ENCODE measurements at places on chromosomes 3 and 15.

DNA sequence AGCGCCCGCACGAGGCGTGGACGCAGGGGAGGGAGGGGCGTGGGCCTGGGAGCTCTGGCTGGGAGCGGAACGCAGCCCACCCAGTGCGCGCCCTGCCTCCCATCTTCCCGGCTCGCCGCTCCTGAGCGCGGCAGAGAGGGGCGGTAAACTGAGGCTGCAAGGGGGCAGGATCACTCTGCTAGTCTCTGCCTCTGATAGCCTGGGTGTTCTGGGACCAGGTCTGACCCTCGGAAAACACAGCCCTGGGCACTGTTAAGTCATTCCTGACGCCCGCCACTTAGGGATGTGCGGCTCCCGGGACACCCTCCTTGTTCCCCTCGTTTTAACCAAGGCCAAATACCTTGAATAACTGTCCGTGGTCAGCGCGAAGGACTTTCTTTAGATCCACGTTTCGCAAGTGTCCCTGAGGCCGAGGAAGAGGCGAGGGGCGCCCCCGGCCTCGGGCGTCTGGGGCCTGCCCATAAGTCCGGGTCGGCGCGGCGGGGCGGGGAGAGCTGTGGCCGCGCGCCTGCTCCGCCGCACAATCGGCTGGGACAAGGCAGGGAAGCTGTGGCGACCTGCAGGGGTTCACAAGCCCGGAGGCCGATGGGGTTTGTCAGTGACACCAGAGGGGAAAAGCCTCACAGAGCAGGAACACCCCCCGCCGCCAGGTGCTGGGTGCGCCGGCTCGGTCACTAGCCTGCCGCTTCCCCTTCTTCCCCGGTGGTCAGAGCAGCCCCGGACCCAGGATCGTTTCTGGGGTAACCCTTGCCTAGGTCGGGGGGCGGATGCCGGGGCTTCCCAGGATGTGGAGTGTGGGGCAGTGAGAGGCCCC, 1.5 kb downstream of the ITPKA start:
- DNase-seq: no peak

DNA sequence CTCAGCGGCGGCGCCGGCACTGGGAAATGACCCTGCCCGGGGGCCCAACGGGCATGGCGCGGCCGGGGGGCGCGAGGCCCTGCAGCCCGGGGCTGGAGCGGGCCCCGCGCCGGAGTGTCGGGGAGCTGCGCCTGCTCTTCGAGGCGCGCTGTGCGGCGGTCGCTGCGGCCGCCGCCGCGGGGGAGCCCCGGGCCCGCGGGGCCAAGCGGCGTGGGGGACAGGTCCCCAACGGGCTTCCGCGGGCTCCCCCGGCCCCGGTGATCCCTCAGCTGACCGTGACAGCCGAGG, 172 bp downstream of the ITPKA start:
- no peak for DNase-seq

GRCh38 chr3:73529308-73530021, 95.3 kb downstream of the PDZRN3 start:
- DNase-seq: no peak

DNA sequence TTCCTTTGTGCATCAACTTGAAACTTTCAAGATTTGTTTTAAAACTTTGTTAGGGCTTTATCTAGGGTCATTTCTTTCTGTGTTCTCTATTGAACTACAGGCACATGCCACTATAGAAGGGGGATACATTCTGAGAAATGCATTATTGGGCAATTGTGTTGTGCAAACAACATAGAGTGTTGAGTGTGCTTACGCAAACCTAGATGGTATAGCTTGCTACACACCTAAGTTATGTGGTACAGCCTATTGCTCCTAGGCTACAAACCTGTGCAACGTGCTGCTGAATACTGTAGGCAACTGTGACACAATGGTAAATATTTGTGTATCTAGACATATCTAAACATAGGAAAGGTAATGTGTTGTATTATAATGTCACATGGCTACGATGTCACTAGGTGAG, 33.0 kb upstream of the KLF13 start:
- DNase-seq: no peak

DNA sequence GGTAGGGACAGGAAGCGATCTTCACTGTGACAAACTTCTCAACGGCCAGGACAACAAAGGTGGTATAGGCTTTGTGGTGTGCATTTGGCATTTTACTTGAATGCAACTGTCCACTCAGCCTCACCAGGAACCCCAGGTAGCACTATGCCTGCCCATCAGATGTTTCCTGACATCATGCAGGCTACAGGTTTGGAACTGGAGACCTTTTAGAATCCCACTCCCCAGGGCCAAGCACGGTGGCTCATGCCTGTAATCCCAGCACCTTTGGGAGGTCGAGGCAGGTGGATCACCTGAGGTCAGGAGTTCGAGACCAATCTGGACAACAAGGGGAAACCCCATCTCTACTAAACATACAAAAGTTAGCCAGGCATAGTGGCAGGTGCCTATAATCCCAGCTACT, 9.6 kb downstream of the STARD5 start:
- DNase-seq: no peak

GRCh38 chr15:34914317-34914716, 55.2 kb downstream of the AQR start:
- DNase-seq: no peak

DNA sequence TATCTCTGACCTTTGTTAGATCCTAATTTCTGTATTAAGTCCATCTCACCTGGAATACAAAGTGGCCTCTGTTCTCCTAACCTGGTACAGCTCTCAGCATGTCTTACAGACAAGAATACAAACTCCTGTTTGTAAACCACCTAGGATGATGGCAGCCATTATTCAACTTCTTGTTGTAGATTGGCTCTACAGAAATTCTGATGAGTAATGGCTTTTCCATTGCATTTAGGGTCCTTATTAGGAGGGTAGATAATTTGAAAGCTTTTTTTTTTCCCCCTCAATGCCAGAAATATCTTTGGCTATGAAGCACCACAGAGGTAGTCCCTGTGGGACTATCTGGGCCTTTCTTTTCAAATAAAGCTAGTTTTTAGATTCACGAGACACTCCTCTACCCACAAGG, 9.8 kb downstream of the NR2E3 start:
- no peak for DNase-seq

GRCh38 chr15:40776537-40777141, 6.9 kb downstream of the C15orf62 start:
- DNase-seq: no peak

DNA sequence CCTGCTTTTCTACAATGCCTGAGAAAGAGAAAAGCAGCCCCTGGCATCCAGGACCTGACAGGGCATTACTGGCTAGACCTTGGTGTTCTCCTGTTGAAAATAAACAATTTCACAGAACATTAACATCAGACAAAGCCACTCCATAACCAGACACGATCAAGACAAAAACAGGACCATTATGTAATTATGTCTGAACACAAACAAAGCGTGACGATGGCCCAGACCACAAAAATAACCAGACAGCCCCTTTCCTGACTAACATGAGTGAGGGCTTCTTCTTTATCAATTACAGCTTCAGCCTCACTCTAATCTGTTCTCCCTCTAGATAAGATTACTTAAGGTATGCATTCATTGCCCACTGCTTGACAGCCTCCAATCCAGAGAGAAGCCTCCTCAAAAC, 172.7 kb upstream of the LMCD1 start:
- no peak for DNase-seq

DNA sequence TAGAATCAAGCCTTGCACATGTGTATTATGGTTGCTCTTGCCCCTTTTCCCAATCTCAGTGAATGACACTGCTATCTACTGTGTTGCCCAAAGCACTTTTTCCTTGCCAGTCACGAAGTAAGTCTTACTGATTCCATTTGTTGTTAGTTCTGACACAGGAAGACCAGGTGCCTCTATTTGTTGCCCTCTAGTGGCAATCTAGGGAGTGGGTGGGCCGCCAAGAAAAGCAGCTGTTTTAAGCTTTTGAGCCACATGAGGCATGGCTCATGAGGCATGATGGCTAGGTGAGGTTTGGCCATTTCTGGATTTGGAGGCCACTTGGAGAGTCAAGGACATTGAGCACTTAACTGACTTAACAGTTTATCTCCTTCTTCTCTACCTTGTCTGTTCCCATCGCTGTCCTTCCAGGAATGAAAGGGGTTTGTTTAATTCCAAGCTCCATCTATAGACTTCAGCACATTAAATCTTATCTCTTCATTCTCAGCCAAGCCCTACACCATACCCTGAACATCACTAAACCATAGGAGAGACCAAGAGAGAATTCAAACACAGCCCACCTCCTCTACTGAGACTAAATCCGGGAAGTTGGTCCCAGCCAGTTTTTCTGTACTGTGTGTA, 103.1 kb downstream of the HCN4 start:
- DNase-seq: peak; percentile 18

DNA sequence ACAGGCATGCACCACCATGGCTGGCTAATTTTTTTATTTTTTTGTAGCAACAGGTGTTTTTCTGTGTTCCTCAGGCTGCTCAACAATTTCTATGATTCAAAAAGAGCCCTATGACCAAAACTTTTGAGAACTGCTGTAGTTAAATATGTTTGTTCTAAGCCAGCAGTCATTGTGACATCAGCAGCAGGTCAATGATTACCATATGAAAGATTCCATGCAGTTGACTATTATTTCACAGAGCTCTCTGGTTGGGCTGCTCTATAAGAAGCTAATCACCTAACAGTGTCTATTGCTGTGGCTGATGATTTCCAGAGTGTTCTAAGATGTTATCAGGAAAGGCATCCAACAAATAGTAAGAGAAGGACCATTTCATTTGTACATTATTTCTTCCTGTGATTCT, at the start of gene CCDC54:
Gene CCDC54 (plus strand): TSS at position 289 of the 400 bp plus-strand sequence. CDS start 149 bp downstream, outside the sequence.
- DNase-seq: no peak

DNA sequence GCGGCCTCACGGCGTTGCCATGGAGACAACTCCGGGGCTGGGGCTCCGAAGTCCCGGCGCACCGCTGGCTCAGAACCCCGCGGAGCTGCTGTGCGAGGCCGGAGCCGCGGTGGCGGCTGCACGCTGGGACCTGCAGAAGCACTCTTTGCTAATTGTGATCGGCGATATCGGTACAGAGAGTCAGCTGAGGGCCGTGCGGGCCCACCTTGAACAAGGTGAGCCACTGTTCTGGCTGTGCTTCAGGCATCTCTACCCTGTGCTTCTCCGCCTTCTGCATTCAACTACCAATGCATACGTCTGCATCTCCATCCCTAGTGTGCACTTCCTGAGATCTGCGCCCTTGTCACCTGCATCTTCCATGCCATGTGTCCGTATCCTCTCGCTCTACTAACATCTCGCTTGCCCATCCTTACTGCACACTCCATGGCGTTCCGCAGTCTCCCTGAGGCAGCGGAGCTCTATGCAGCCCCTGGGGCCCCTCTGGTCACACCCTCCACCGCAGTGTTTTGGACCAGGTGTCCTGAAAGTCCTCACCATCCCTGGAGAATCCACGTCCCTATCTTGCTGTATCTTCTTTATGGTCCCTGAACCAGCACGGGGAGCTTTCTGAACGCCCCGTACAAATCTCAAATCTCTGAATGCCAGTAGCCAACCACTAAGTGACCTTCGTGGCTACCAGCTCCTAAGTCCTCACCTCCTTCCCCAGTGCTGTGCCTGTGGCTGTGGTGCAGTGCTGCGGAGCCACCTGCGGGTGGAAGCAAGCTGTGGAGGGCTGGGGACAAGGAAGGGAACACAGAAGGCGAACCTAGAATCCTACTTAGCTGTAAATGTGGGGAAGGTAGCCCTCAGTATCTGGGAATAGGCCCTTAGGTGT, 6.2 kb upstream of the MAP1A start:
- no peak for DNase-seq

DNA sequence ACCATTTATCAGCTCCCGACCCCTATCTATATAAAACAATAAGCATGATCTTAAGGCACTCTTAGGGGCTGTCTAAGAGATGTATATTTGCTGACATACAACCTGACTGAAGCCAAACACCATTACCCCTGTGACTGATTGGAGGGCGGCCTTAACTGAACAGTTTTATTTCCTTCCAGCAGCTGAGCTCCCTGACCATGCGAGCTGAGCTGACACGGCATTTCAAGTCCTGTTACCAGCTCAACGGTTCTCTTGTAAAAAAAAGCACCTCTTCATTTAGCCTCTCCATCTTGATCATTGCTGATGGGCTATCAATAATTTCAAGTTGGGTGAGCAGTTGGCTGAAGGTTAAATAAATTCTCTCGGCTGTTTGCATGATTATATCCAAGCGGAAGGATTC, 33.4 kb upstream of the BNIP2 start:
- no peak for DNase-seq

- DNase-seq: no peak
These were observed 507.4 kb downstream of the TAFA4 start for GRCh38 chr3:68424796-68425460.

- DNase-seq: no peak
These were observed 319.1 kb downstream of the OXSM start for GRCh38 chr3:26108846-26109489.

GRCh38 chr3:182058488-182058887, 346.8 kb downstream of the SOX2 start:
- no peak for DNase-seq

DNA sequence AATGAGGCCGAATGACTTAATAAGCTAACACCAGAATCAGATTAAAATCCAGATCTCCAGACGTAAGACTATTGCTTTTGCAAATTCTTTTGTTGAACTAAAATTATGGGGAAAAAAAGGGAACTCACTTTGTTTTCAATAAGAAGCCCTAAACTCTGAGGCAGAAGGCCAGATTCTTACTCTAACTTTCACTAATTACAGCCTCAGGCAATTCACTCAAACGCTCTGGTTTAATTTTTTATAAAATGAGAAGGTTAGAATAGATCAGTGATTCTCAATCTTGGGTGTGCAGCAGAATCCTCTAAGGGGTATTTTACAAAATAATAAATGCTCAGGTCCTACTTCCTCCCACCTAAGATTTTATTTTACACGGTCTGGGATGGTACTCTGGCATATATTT, 38.1 kb downstream of the C3orf70 start:
- no peak for DNase-seq

DNA sequence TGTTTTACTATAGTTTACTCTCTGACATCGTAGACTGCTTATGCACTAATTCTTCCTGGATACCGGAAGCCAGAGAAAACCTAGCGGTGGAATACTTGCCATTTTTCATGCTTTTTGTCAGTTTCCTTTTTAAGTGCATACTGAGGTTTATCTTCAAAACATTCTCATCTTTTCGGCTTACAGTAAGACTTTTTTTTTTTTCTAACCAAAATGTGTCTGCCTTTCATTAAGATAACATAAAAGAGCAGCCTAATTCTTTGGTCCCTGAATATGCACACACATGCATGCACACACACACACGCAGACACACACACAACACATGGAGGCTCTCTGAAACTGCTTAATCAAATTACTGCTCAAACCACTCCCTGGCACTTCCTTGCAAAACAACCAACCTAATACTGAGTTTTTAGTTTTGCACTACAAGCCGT, 1.3 kb downstream of the ZNF445 start:
- no peak for DNase-seq

DNA sequence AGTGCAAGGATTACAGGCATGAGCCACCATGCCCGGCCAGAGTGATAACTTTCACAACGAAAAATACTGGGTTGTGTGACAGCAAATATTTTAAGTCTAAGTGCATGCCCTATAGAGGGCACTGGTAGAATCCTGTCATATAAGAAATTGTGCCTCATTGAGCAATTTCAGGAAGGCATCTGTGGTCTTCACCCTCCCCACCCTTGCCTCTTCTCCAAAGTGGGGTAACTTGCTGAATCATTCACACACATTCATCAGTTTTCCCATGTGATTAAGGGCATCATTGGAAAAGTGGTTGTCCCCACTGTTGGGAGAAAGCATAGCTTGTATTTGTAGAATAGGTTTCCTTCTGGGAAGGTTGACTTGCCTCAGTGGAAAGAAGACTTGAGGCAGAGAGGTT, 9.2 kb downstream of the MITF start:
- DNase-seq: no peak

- no peak for DNase-seq
These were observed 28.3 kb upstream of the IGF1R start for GRCh38 chr15:98620020-98620419.
